ENCODE measurements at places on chromosomes 4 and X. TPM values are rescaled to one million over a fixed set of nuclear protein-coding genes. Genes with fewer than 3 reads are reported as not detected.

C4orf50 gene
- 0.16 TPM for total RNA-seq

DNA sequence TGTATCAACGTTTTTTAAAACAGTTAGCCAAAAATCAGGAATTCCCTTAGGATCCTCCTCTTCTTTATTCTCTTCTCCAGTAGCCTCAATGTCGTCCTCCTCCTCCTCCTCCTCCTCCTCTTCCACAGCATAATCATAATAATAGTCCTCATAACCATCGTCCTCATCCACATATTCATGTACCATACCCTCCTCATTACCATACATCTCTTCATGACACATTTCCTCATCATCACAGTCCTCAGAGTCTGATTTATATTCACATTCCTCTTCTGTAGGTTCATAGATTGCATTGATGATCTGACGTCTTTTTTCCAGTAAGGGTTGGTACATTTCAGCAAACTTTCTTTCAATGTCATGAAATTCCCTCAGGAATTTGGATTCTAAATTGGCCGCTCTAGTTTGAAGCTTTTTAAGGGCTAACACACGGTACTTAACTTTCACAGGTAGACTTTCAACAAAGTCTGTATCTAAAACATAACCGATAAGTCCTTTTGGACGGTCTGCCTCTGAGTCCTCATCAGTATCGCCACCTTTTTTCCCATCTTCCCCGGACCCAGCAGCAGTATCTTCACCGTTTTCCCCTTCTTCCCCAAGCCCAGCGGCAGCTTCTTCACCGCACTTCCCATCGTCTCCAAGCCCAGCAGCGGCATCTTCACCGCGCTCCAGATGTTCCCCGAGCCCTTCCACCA lies 771 bp downstream of the NAP1L2 start:
- H3K4me3 ChIP-seq, result peak overlapping the region; percentile 96
- H3K27me3 ChIP-seq, result peaks cover 6% of the 10 kb centered on the region
- H3K4me1 ChIP-seq, result peaks cover 11% of the 10 kb centered on the region
- DNase-seq, result no peak

- H3K36me3 ChIP-seq, result no peaks in the 10 kb centered on the region
- H3K4me1 ChIP-seq, result no peaks in the 10 kb centered on the region
- no peak for DNase-seq
- no peak overlapping the region for H3K4me3 ChIP-seq
- H3K27me3 ChIP-seq, result peaks cover 3% of the 10 kb centered on the region
Observed at GRCh38 chrX:103565752-103566151, 19.6 kb upstream of the TCEAL4 start.

DNA sequence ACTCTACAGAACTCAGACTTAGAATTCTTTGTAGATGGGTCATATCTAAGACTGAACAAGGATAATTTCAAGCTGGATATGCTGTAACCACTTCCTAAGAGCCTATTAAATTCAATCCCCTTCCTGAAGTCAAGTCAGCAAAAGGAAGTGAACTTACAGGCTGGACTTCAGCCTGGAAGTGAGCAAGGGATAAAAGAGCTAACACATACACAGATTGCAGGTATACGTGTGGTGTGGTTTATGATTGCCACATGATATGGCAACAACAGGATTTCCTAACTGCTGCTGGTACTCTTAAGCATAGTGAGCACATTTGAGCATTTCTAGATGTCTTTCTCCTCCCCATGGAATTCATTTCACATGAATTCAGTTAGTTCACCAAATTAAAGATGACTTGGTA lies 38.2 kb upstream of the UXT start:
- peaks cover 5% of the 10 kb centered on the region for H3K27me3 ChIP-seq
- no peaks in the 10 kb centered on the region for H3K36me3 ChIP-seq
- H3K4me3 ChIP-seq, result no peak overlapping the region
- DNase-seq, result no peak
- no peak overlapping the region for H3K27ac ChIP-seq

GRCh38 chrX:136390921-136391320 lies 90.2 kb downstream of the ADGRG4 start:
- no peak for DNase-seq
- peaks cover 7% of the 10 kb centered on the region for H3K27me3 ChIP-seq
- H3K4me1 ChIP-seq, result no peaks in the 10 kb centered on the region
- no peak overlapping the region for H3K4me3 ChIP-seq

DNA sequence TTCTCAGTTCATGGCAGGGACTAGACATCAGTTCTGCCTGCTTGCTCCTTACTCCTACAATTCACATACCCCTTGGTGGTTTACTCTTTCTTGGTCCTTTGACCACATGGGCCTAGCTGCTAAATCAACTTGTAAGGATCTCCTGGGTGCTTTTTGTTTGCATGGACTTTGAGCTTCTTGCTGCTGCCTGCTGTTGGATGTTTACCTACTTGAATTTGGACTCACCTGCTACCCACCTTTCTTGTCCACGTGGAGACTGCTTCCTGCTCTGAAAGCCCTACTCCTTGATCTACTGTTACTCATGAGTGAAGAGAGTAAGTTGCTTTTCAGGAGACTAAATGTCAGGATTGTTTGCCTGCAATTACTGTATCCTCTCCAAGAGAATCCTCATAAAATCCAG lies 15.2 kb upstream of the ARHGAP24 start:
- H3K4me1 ChIP-seq, result no peaks in the 10 kb centered on the region
- H3K27ac ChIP-seq, result no peak overlapping the region
- DNase-seq, result no peak
- no peaks in the 10 kb centered on the region for H3K27me3 ChIP-seq
- H3K4me3 ChIP-seq, result no peak overlapping the region

DNA sequence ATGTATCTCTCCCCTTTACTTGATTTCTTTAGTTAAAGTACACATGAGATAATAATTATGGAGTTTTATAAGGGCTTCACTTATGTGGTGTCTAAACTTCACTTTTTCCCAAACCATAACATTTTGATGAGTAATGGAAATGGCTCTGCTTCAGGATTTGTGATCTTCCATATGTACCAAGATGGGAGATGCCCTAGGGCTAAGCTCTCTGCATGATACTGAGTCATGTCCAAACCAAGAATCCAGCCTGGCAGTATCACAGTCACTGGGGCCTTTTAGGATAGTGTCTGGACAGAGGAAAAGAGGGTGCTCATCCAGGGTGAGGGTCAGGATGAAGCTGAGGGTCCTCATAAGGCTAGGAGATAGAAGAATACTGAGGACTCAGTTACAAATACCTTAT lies 47.9 kb upstream of the PAGE3 start:
- H3K36me3 ChIP-seq, result no peaks in the 10 kb centered on the region
- H3K27me3 ChIP-seq, result no peaks in the 10 kb centered on the region
- H3K27ac ChIP-seq, result no peak overlapping the region
- H3K4me1 ChIP-seq, result no peaks in the 10 kb centered on the region

DNA sequence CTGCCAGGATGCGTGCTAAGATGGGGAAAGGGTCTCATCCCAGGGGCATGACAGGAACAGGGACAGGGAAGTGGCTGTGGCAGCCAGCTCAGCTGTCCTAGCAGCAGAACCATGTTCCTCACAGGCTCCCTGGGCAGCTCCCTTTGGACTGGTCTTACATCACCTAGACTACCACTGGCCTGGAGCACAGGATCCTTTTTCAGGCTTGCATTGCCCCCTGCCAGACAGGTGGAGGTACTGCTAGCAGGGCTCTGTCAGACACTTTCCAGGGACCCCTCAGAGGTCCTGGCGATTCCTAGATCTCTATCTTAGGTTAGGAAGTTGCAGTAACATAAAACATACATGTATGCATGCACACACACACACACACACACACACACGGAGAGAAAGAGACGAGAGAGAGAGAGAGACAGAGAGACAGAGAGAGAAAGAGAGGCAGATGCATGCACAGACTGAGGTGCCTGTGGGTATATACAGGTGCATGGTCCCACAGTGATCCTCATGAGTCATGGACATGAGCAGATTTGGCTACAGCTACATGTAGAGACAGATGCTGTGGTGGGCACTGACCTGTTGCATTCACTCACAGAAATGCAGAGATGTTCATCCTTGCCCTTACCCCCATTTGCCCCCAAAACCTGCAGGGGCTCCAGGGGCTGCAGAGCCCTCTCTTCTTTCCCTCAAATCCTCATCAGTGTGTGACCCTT lies 63.6 kb downstream of the STARD8 start:
- no peaks in the 10 kb centered on the region for H3K36me3 ChIP-seq
- no peaks in the 10 kb centered on the region for H3K4me1 ChIP-seq
- no peak overlapping the region for H3K4me3 ChIP-seq
- DNase-seq, result peak; percentile 68

DNA sequence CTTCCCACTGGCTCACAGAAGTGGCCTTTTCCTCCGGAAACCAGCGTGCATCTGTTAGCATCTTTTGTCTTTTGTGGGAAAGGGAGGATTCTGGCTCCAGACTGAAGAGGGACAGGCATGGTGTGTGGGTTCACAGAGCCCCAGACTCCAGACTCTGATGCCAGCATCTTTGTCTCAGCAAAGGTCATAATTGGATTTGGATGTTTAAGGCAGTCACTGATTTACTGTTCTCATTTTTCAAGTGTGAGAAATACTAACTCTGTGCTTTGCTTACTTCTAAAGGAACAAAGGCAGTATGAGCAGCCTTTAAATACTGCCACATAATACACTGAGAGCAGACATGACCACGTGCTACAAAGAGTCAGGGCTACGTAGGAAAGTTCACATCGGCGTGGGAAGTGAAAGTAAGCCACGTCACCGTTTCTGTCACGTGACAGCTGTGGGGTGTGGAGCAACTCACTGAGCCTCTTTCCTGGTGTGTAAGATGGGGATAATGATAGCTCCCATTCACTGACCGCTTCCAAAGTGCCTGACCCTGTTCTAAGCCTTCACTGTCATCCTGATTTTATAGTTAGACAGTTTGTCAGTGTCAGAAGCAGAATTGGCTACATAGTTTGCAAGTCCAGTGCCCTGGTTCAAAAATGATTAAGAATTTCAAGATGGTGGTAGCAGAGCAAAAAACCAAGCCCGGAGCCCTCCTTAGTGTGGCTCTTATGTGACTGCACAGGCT lies 24.8 kb upstream of the TMSB4X start:
- no peaks in the 10 kb centered on the region for H3K36me3 ChIP-seq
- peak overlapping the region; percentile 96 for H3K27ac ChIP-seq
- peak; percentile 95 for DNase-seq
- H3K4me3 ChIP-seq, result peak overlapping the region; percentile 87

DNA sequence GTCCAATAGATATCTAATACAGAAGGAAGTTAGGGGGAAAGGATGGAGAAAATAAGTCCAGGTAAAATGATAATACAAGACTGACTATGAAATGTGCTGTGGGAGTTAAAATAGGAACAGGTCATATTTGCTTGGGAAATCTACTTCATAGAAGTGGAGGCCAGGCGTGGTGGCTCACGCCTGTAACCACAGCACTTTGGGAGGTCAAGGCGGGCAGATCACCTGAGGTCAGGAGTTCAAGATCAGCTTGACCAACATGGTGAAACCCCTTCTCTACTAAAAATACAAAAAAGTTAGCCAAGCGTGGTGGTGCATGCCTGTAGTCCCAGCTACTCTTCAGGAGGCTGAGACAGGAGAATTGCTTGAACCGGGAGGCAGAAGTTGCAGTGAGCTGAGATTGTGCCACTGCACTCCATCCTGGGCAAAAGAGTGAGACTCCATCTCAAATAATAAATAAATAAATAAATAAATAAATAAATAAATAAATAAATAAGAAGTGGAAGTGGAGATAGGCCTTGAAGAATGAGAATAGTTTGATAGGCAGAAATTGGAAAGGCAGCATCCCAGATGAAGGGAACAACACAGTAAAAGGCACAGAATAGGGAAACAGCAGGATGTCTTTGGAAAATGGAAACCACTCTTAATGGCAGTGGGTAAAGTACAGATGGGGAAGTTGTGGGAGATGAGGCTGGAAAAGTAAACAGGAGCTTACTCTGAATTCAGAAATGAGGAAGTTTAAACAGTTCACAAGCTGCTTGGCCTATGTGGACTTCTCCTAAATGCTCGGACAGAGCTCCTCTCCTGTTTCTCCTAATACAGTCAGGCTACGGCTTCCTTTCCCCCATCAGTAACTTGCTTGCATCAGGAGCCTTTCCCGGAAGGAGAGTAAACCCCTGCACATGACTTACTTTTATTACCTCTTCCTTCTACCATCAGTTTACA lies 15.1 kb upstream of the GK start:
- peaks cover 16% of the 10 kb centered on the region for H3K4me1 ChIP-seq
- no peak overlapping the region for H3K27ac ChIP-seq
- H3K4me3 ChIP-seq, result no peak overlapping the region
- no peak for DNase-seq

- no peaks in the 10 kb centered on the region for H3K36me3 ChIP-seq
- H3K27ac ChIP-seq, result no peak overlapping the region
- no peak overlapping the region for H3K4me3 ChIP-seq
- DNase-seq, result peak; percentile 58
- H3K27me3 ChIP-seq, result no peaks in the 10 kb centered on the region
- H3K4me1 ChIP-seq, result no peaks in the 10 kb centered on the region
Observed at GRCh38 chrX:14697451-14697850, 168.1 kb downstream of the GLRA2 start.

- no peak overlapping the region for H3K27ac ChIP-seq
- H3K27me3 ChIP-seq, result peaks cover 6% of the 10 kb centered on the region
- peak; percentile 73 for DNase-seq
- H3K4me1 ChIP-seq, result no peaks in the 10 kb centered on the region
Observed at GRCh38 chrX:153474718-153475117, 4.3 kb upstream of the HAUS7 start.

GRCh38 chrX:77076896-77077295 lies 370.3 kb upstream of the FGF16 start:
- no peaks in the 10 kb centered on the region for H3K36me3 ChIP-seq
- H3K27ac ChIP-seq, result no peak overlapping the region
- H3K4me1 ChIP-seq, result no peaks in the 10 kb centered on the region
- no peak for DNase-seq

GRCh38 chrX:134908356-134908755 lies 82.4 kb upstream of the SMIM10 start:
- peaks cover 5% of the 10 kb centered on the region for H3K36me3 ChIP-seq
- no peak overlapping the region for H3K4me3 ChIP-seq
- no peaks in the 10 kb centered on the region for H3K27me3 ChIP-seq

GRCh38 chr4:176964116-176964691 lies 171.5 kb upstream of the VEGFC start:
- H3K36me3 ChIP-seq, result no peaks in the 10 kb centered on the region
- H3K27ac ChIP-seq, result no peak overlapping the region
- no peaks in the 10 kb centered on the region for H3K27me3 ChIP-seq
- no peak overlapping the region for H3K4me3 ChIP-seq
- DNase-seq, result no peak

Measured in activated CD4-positive, alpha-beta T cell treated with anti-CD3 and anti-CD28 coated beads, Interleukin-2, amount 10 ng/mL, durations not matched to agents 24 days and 14 days (primary cell).